Ascending aorta (tissue), 2 donors: ENCODE measurements at places on chromosomes 4 and X.

- DNase-seq: no peak
Measured at GRCh38 chr4:105878668-105879067, 16.6 kb upstream of the NPNT start.

DNA sequence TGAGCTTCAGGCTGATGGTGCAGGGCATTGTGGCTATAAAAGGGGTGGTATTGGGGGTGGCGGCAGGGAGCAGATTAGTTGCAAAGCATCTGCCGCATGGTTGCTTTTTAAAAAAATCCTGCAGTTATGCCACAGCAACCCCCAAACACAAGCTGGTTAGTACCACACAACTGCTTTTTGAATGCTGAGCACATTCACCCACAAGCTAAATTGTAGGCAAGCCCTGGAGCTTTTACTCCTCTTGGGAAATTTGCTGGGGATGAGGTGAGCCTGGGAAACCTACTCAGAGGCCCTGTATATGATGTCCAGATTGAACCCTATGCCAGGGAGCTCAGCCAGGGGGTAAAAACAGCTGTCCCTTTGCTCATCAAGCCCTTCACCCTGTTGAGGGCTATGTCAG is 33.8 kb upstream of the TRIM2 start:
- DNase-seq: no peak

- no peak for DNase-seq
Measured at GRCh38 chrX:18702362-18703195, 4.9 kb upstream of the PPEF1 start.

DNA sequence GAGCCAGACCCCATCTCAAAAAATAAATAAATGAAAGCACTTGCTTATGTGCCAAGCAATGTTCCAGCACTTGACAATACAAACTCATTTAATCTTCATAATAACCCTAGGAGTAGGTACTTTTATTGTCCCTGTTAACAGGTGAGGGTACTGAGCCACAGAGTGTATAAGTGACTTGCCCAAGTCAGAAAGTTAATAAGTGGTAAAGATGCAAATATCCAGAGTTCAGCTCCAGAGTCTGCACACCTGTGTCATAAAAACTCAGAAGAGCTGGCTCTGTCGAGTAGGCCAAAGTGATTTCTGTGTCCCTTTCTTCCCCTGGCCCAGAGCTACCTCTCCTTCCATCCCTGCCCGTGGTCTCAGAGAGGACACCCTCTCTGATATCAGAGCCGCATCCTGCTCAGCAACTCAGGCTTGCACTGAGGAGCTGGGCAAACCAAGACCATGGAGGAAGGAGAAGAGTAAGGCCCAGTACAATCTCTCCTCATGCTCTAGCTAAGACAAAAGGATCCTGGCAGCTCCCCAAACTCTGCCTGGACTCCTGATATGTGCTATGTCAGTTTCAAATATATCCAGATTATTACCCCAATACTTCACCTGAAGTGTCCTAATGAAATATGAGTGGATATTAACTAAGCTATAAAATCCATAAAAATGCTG is 136.3 kb downstream of the HS6ST2 start:
- DNase-seq: no peak

GRCh38 chrX:40719218-40719617 is 16.1 kb downstream of the MED14 start:
- DNase-seq: no peak

- no peak for DNase-seq
Measured at GRCh38 chrX:48992341-48992740, 9.7 kb downstream of the GRIPAP1 start.

DNA sequence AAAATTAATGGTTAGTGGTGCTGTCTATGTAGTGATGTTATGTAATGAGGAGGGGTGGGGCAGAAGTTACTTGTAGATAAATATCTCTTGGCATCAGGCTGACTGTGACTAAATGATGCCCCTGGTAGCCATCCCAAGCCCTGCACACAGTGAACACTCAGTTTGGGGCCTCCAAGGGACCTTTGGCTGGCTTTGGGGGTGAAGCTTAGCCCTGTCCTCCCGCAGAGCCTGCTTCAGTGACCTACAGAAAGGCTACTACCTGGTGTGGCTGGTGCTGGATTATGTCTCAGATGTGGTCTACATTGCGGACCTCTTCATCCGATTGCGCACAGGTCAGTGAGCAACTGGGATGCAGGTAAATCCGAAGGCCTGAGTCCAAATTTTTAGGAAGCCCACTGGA is 7.8 kb downstream of the CNGA2 start:
- no peak for DNase-seq

DNA sequence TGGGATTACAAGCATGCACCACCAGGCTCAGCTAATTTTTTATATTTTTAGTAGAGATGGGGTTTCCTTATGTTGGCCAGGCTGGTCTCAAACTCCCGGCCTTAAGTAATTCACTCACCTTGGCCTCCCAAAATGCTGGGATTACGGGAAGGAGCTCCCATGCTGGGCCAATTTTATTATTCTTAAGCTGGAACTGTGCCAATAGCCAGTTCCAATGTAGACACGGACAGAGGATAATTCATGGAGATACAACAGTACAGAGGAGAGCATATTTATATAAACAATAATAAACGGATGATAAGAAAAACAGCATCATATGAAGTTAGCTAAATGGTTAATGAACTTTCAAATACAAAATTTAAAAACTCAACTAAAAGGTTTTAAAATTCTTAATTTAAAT is 87.8 kb downstream of the PPA2 start:
- DNase-seq: no peak

- no peak for DNase-seq
Measured at GRCh38 chrX:135737366-135738071, 24.1 kb downstream of the CT45A1 start.

GRCh38 chr4:39539089-39539611 is 11.9 kb upstream of the UGDH start:
- DNase-seq: no peak

GRCh38 chr4:123786163-123786915 is 389.7 kb downstream of the SPRY1 start:
- no peak for DNase-seq

- no peak for DNase-seq
Measured at GRCh38 chrX:153944140-153944799, at the start of gene RENBP. Gene RENBP (minus strand): TSS chrX:153944643. CDS start chrX:153944610, 33 bp downstream.

DNA sequence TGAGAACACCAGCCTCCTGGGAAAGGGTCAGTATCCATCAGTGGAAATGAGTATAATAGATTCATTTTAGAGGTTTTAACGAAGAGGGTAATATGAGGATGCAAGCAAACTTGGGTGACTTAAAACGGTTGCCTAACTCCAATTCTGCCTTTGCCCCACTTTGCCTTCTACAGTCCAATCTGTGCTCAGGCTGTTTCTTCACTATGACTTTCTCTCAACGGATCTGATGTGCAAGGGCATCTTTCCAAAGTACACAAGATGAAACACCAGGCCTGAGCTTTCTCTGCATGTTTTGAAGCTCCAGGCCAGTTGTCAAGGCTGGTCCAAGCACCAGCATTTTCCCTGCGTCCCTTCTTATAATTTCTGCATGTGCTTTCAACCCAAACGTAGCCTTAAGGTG is 68.0 kb upstream of the TMEM164 start:
- DNase-seq: no peak

DNA sequence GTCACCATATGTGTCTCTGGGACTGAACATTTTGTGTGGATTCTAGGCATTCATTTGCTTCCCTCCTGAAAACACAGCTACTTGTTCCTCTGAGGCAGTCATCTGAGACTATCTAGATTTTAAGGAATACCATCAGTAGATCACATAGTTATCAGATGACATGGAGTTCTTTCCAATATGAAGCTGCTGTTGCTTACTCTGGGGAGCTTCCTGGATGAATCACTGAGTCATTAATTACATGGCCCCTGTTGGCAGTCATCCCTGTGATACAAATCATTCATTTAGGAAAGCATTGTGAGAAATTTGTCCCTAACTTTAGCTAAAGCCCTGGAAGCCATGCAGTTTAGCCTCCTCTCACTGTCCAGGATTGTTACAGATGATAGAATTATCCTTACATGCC is 98.2 kb upstream of the ARSJ start:
- DNase-seq: no peak

GRCh38 chrX:124042042-124042441 is 80.5 kb downstream of the STAG2 start:
- DNase-seq: no peak
